ENCODE measurements at places on chromosomes 2 and 18.

DNA sequence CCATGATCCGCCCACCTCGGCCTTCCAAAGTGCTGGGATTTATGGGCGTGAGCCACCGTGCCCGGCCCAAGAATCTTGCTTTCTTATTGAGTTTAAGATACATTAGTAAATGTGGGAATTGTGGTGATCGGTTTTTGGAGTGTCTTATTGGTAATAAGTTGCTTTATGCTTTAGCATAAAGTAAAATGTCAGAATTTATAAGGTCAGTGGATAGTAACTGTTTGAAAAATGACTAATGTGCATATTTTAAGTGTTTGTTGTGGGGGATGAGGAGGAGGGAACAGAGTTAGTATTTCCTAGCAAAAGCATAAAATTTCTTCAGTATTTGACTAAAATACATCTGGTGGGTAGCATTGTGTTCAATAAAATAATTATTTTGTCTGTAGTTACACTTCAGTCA lies 77.4 kb downstream of the SLC39A10 start:
- no peak for DNase-seq

- DNase-seq = no peak
These were observed 274.9 kb upstream of the TCF4 start for GRCh38 chr18:55862693-55863390.

DNA sequence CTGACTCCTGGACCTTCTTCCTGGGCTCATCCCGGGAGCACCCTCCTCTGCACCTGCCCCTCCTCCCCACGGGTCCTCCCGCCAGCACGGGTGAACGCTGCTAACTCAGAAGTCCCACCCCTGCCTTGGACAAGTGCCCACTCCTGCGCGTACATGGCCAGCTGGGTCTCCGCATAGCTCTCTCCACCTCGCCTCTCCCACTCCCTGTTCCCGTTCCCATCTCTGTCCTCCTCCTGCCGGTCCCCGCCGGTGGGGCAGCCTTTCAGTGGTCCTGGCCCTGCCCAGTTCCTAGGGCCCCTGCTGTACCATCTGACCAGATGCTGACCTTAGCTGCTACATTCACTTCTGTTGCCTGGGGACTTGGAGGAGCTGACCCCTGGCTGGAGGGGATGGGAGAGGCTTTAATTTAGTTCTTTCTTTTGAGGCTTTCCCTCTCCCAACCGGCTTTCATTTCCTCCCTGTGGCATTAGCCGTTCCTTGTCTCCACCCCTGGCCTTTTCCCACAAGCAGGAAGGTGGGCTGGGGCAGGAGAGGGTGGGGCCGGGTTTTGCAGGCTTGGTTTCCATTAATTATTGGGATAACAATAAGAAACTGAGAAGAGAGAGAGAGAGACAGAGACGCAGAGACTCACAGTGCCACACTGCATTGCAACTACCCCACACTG lies 136.1 kb downstream of the SH3BP4 start:
- no peak for DNase-seq

GRCh38 chr2:221034973-221035372 lies 537.1 kb downstream of the EPHA4 start:
- no peak for DNase-seq

DNA sequence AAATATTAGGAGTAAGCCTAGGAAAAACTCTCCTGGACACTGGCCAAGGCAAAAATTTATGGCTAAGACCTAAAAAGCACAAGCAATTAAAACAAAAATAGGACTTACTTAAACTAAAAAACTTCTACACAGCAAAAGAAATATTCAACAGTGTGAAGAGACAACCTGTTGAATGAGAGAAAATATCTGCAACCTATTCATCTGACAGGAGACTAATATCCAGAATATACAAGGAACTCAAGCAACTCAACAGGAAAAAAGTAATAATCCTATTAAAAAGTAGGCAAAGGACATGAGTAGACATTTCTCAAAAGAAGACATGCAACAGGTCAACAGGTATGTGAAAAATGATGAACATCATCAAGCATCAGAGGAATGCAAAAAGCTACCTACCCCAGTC lies 431.1 kb downstream of the ZEB2 start:
- DNase-seq = no peak

GRCh38 chr2:110744429-110744828 lies 12.1 kb downstream of the ACOXL start:
- DNase-seq = no peak

GRCh38 chr2:207352978-207353671 lies 176.6 kb upstream of the CREB1 start:
- DNase-seq = peak; percentile 45

DNA sequence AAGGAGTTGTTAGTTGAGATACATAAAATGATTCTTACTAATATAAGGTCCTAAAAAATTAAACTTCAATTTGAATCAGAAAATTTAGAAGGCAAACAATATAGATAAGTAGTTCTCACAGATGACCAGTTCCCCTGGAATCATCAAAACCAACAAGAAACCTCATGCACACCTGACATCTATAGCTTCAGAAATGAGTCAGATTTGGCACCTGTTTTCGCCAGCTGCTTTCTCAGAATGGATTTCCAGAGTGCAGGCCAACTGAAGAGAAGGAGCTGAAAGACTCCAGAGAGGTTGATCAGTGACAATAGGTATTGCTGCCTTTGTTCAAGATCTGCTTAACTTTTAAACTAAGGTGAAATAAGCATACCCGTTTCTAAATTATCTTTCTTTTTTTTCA lies 192.4 kb downstream of the RDH14 start:
- no peak for DNase-seq

DNA sequence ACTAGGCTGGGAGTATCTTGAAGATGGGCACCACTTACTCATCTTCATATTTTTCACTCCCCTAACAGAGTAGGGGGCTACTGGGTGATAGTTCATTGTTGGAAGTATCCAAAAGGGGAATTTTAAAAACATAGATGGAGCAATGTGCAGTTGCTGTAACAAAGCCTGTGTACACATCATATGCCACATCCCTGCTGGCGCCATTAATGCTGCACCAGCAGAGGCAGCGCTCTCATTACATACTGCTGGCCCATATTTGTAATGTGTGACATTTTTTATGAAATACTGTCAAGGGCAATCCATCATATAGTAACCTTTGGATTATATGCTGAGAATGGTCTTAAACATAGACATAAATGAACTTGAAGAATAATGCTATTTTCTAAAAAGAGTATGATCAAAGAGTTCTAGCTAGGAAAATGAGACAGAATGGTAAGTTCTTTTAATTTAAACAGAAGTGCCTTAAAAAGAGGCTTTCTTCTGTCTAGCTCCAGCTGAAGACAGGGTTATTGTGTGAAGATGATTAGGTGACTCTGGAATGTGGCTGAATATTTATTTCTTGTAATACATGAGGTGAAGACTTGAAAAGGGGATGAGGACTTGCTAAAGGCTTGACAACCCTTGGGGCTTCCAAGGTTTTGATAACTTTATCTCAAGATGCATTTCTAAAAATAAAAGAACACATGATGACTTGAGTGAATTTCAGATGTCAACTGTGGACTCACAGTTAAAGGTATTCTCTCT lies 2.4 kb upstream of the TMEM178A start:
- DNase-seq = no peak

GRCh38 chr2:52960881-52961280 lies 806.7 kb upstream of the CHAC2 start:
- no peak for DNase-seq

- no peak for DNase-seq
These were observed 101.5 kb upstream of the SETBP1 start for GRCh38 chr18:44579028-44579702.

GRCh38 chr2:127321303-127321702 lies 27.4 kb upstream of the ERCC3 start:
- no peak for DNase-seq

- peak; percentile 88 for DNase-seq
These were observed 59.4 kb downstream of the DGKD start for GRCh38 chr2:233413559-233414272.

- DNase-seq = no peak
These were observed 62.0 kb downstream of the ODC1 start for GRCh38 chr2:10385933-10386773.

- DNase-seq = no peak
These were observed 45.0 kb downstream of the EEF1B2 start for GRCh38 chr2:206204710-206205109.

GRCh38 chr2:64966017-64966416 lies 23.2 kb upstream of the SLC1A4 start:
- no peak for DNase-seq

DNA sequence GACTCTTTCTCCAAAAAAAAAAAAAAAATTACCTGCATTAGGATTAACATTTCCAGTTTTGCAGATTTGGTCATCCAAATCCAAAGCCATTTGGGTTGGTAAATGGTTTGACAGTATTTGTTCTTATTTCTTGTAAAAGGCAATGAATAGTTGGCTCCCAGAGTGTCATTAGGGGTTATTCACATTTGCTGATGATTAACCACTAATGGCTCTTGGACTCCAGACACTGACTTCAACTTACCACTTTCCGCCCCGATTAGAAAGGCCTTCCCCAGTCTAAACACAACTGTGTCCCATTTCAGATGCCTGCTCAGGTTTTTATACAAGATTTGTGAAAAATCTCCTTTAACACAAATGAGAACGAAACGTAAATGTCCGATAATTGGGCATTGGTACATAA lies 9.6 kb upstream of the TGIF1 start:
- no peak for DNase-seq

Data from bone marrow (tissue), 2 donors.